ENCODE measurements at places on chromosomes 11 and 22. TPM values are rescaled to one million over a fixed set of nuclear protein-coding genes. Genes with fewer than 3 reads are reported as not detected.

SYNGR1 gene
- polyA plus RNA-seq = 18.7 TPM

ZNF215 gene
- 3.5 TPM for polyA plus RNA-seq

ENTHD1 gene
- polyA plus RNA-seq = not detected

SH3BP1 gene
- polyA plus RNA-seq = 21.1 TPM

PARVG gene
- 2.2 TPM for polyA plus RNA-seq

MRGPRX3 gene
- polyA plus RNA-seq = not detected

OR51G1 gene
- not detected for polyA plus RNA-seq

IL18BP gene
- 7.8 TPM for polyA plus RNA-seq

FGF19 gene
- 0.62 TPM for polyA plus RNA-seq

ARHGEF17 gene
- 78.6 TPM for polyA plus RNA-seq

GRIA4 gene
- 1.3 TPM for polyA plus RNA-seq

WT1 gene
- 250 TPM for polyA plus RNA-seq

GAB4 gene
- not detected for polyA plus RNA-seq

DNA sequence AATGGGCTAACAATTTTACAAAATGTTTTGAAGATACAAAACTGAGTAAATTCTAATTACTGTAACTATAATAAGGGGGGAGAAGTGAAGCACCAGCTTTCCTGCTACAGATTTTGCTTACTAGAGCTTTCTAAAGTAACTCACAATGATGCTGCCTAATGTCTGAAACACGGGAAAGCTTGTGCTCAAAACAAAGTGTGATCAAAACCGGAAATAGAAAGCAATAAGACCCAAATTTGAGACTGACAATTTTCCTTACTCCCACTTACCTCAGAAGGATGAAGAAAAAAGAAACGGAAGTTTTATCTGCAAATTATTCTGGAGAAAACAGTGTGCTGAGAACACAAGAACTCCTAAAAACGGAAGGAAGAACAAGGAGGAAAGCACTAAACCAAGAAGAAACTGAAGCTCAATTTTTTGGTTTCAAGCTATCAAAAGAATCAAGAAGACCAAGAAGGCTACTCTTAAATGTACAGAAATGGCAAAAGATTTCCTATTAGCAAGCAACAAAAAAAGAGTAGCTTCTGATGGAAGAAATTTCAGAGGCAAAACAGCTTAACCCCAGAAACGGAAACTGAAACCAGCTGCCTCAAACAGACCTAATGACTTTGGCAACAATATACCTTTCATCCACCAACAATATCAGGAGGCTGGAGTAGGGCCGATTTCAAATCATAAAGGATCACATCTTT lies 33.4 kb downstream of the AMBRA1 start:
- DNase-seq = no peak

- DNase-seq = no peak
Measured at GRCh38 chr11:20046416-20046815, 113.9 kb downstream of the DBX1 start.

GRCh38 chr11:1469911-1470680 lies 16.5 kb downstream of the MOB2 start:
- DNase-seq = no peak

DNA sequence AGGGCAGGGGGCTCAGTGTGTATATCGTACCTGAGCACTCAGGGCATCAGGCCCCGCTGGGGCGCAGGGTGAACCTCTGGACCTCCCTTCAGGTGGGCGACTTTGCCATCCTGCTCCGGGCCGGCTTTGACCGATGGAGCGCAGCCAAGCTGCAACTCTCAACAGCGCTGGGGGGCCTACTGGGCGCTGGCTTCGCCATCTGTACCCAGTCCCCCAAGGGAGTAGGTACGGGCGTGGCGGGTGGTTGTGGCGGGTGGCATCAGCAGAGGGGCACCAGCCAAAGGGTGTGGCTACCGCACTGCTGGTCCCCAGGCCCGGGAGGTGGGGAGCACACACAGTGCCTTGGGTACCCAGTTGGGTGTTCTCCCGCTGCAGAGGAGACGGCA lies 6.3 kb downstream of the SLC39A13 start:
- DNase-seq = no peak

- no peak for DNase-seq
Measured at GRCh38 chr11:75236062-75236461, 4.5 kb upstream of the TPBGL start.

DNA sequence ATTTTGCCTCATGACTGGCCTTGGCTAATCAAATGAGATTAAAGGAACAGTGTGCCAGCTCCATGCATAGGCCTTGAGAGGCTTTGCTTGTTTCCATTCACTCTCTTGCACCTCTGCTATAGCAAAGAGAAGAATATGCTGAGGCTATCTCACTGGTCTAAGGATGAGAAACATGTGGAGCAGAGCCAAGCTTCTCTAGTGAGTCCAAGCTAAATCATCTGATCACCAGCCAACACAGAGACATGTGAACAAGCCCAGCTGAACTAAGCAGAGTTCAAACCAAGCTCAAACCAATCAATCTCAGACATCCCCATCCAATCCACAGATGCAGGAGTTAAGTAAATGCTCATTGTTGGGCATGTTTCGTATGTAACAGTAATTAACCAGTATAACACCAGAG lies 69.4 kb upstream of the API5 start:
- no peak for DNase-seq

DNA sequence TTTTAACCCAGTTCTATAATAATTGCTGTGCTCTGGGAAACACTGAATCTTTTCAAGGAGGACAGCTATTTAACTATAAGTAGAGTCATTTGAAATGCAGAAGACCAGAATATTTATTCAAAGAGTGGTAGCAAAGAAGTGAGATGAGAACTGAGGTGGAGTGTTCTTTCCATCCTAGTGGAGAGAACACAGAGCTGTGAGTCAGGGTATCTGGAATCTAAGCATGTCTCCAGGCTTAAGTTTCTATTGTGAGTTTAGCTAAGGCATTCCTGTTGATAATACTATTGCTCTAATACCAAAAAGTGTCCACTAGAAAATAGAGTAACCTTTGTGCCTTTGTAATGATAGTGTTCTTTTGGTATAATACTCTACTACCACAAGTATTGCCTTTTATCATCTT lies 32.4 kb downstream of the JAM3 start:
- no peak for DNase-seq

- no peak for DNase-seq
Measured at GRCh38 chr11:119011476-119012053, 6.6 kb downstream of the RPS25 start.

GRCh38 chr11:68911731-68912130 lies 8.0 kb downstream of the IGHMBP2 start:
- DNase-seq = no peak

GRCh38 chr11:27211370-27212127 lies 151.5 kb downstream of the CCDC34 start:
- no peak for DNase-seq

- no peak for DNase-seq
Measured at GRCh38 chr11:62607714-62608113, 4.9 kb downstream of the EML3 start.

- no peak for DNase-seq
Measured at GRCh38 chr11:47179655-47179991, 2.9 kb upstream of the ARFGAP2 start.

- no peak for DNase-seq
Measured at GRCh38 chr22:40593460-40594273, 42.9 kb downstream of the MRTFA start.

DNA sequence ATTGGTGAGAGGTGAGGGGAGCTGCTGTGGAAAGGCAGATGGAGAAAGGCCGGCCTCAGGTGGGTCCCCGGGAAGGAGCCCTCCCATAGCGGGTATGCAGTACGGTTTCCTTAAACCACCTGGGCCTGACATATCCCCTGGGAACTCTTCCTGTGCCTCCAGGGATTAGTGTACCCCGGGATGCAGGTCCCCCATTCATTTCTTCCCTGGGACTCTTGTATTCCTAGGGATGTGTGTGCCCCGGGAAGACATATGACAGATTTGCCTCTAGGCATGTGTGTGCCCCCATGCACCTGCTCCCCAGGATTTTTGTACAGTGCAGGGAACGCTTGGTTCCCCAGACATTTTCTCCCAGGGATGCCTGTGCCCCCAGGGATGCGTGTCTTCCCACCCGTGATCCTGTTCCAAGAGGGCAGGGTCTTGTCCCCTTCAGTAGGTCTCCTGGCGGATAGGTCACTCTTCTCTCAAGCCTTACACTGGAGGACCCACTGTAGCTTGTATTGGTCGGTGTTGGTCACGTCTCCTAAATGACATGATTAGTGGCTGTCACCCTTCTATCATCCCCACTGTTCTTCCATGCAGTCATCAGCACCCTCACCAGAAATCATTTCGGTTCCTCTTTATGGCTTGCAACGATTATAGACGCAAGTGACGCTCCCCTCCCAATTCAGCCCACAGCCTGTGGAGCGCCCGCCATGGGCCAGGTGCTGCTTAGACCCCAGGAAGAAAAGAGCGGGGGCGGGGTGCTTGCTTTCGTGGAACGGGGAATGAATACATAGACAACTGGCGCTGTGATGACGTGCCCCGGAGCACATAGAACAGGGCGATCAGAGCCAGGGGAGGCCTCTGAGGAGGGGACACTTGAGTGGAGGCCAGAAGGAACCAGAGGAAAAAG lies 1.3 kb downstream of the PARVB start:
- DNase-seq = no peak

GRCh38 chr11:2933375-2934020 lies 4.3 kb upstream of the PHLDA2 start:
- no peak for DNase-seq

GRCh38 chr11:17741487-17741886 lies 6.9 kb downstream of the KCNC1 start:
- no peak for DNase-seq

DNA sequence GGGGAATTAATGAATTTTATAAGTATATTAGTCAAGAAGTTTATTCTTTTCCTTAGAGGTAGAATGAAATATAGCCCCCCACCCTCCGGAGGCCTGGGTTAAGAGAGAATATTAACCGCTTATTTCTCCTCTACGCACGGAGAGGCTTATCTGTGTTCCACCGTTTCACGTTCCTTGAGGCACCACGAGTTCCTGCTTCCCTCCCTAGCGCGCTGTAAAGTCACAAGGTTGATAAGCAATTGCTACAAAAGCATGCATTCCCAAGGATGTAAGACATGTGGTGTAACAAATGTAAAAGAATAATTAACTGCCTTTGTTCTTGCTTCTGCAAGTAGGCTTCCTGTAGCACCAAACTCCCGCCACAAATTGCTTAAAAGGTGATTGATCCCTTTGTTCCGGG lies 1.5 kb upstream of the ANKRD42 start:
- DNase-seq = no peak

GRCh38 chr11:131378931-131379330 lies 8.5 kb downstream of the NTM start:
- DNase-seq = no peak

GRCh38 chr11:128570632-128571031 lies 16.7 kb downstream of the ETS1 start:
- DNase-seq = no peak

- DNase-seq = no peak
Measured at GRCh38 chr22:24291515-24292201, 21.0 kb downstream of the SPECC1L start.

- no peak for DNase-seq
Measured at GRCh38 chr22:36874309-36874696, 13.5 kb downstream of the NCF4 start.

GRCh38 chr11:11605821-11606450 lies 15.9 kb downstream of the GALNT18 start:
- DNase-seq = no peak

DNA sequence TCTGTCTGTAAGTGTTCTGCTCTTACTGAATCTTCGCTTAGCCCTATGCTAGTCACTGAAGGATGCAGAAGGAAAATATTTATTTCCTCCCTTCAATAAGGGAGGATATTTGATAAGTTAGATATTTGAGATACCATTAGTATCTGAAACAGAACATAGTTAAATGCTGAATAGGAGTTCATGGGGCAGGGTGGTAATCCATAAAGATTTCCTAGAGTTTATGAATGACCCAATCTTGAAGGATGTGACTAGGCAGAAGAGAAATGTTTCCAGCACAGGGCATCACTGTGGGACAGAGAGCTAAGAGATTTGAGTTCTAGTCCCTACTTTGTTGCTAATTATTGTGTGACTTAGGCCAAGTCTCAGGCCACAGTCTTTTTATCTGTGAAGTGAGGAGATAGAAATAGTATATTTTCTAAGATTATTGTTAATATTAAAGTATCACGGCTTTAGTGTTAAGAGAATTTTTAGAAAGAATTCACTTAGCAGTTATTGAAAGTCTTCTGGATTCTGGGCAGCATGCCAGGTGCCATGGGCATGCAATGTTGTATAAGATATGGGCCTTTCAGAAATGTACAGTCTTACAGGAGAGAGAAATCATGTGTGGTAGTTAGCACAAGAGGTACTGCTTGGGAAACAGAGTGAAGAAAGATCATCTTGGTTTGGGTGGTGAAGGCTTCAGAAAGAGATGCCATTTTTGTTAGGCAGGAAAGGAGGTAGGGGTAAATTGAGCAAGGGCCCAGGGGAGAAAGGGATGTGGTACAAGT lies 24.0 kb downstream of the SWAP70 start:
- no peak for DNase-seq

DNA sequence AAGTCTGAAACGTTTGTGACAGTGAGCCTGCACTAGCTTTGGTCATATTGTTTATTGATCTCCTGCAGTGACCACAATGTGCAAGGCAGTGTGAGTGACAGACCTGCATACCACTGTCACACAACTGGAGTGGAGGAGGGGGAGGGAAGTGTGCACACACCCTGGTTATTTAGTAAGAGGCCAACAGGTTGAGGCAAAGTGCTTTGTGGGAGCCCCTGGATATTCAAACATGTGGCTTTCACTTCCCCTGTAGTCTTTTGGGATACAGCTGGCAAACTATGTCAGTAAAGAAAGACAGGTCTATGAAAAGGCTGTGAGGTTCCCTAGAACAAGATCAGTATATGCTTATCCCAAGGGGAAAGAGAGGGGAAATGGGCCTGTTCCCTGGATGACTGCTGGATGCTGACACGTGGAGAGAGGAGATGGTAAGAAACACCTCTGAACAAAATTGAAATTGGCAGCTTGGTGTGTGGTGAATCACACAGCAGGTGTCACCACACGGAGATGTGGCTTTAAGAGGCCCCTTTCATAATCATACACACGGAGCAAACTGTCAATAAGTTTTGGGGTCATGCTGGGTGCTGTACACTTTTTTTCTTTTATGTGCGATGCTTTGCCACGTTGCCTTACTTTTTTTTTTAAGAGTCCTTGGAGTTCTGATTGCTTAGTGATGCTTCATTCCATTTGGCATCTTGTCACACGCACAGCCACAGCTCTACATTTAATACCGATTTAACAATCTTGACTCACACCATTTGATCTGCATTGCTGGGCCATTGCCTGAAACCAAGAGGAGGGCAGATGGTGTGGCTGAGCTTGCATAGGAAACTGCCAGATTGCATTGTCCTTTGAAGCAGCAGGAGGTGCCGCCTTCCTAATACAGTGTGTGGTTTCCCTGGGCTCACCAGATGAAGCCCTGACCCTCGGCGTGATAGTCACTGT lies 11.3 kb downstream of the OSBP2 start:
- no peak for DNase-seq

DNA sequence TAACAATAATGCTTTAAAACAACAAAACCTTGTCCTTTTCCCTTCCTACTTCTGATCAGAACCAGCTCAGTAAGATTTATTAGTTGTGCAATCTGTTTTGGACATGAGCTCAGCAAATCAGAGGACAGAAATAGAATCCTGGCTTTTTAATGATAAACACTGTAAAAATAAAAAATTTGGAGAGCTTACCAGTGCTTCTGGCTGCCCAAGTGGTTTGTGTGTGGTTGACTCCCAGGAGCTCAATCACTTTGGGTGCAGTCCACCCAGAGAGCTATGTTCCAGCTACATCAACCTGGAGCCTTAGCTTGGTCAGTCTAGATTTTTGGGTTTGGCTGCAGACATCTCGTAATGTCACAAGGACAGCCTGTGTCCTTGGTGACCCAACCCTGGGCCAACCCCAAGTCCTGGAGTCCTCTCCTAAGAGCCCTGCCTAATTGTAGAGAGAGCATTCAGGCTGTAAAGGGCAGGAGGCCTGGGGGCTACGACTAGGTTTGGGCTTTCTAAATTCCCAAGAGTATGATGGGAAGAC lies 28.5 kb downstream of the CD44 start:
- DNase-seq = no peak
